Eye (tissue), 1 donor: ENCODE measurements at places on chromosomes 3 and 15.

DNA sequence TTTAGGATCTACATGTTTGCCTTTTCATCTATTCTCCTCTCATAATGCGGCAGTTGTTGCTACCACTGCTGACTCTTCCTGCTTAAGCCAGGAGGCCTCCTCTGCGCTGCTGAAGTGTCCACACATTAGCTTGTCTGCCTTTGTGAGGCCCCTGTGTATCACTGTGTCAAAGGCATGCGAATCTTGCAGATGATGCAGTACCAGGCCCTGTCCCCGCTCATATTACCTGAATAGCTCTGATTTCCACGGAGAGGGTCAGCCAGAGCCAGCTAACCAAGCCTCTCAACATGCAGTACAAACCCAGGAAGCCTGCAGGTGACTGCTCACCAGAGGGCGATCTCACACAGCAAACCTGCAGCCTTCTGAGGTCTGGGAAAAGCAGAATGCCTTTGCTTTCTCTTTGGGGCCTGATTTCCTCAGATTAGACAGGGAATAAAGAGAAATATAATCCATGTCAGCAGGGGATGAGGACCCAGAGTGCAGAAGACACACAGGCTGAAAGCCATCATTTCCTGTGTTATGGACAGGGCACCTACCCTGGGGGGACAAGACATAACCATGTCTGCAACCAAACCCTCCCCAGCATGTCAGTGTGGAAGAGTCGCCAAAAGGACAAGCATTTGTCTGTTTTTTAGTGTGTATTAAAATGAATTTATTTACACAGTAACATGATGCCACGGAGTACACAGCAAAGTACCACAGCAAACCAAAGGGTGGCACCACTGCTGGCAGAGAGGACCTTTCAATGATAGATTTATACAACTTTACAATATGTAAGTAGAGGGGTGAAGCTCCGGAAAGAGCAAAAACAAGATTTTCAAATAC, 36.8 kb upstream of the TSPAN3 start:
- DNase-seq: peak; percentile 87

GRCh38 chr15:92840149-92840548, 60.0 kb upstream of the CHD2 start:
- DNase-seq: no peak

- no peak for DNase-seq
Observed at GRCh38 chr3:37984051-37984450, 6.5 kb upstream of the VILL start.

DNA sequence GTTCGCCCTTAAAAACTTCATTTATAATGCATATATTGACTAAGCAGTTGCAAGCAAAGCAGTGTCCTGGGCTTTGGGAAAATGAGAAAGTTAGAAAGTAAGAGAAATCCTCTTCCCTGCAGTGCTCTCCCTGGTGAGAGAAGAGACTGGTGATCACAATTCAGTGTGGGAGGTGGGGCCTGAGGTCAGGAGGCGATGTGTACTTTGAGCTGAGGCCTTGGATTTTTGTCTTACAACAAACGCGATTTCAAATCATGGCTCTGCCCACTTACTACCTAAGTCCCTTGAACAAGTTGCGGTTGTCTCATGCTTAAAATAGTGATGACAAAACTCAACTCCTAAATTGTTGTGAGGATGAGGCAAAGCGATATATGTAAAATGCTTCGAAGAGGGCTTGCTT, 316.3 kb upstream of the NECTIN3 start:
- no peak for DNase-seq

DNA sequence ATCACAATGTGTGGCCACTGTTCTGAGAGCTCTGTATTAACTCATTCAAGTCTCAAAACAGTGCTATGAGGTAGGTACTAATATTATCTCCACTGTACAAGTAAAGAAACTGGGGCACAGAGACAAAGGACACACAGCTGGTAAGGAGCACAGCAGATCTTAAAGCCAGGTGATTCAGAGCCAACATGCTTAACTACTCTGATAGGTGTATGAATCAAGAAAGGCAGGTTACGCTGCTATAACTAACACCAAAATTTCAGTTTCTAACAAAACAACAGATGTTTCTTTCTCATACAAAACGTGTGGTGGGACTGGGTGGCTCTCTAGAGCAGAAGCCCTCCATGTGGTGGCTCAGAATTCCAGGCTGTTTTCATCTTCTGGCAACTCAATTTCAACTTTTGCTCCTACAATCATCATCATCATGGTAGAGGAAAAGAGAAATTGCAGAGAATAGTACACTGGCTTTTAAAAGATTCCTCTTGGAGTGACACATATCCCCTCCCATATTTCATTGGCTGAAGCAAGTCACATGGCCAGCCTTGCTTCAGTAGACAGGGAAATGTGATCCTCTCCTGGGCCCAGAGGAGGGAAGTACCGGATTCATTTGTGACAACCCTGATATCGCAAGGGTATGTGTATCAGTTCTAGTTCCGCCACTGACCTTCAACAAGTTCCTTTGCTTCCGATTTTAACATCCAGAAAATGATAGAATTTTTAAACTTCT, 126.2 kb upstream of the PTX3 start:
- DNase-seq: no peak

- DNase-seq: no peak
Observed at GRCh38 chr15:63372753-63373152, 8.9 kb downstream of the CA12 start.

DNA sequence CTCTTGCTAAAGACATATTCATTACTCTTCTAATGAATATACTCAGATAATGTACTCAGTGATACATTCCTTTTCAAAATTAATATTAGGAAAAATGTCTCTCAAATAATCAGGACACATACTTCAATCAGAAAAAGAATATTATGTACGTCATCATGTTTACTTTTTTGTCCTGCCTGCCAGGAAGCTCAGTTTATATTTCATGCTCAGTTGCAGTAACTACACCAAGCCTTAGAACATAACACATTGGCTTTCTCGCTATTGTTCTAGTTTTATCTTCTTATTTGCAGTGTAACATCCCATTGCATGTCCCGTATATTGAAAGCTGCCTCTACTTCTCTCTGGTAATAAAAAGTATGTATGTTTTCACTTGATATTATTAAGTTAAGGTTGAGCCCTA, 181.5 kb upstream of the LPP start:
- DNase-seq: no peak

DNA sequence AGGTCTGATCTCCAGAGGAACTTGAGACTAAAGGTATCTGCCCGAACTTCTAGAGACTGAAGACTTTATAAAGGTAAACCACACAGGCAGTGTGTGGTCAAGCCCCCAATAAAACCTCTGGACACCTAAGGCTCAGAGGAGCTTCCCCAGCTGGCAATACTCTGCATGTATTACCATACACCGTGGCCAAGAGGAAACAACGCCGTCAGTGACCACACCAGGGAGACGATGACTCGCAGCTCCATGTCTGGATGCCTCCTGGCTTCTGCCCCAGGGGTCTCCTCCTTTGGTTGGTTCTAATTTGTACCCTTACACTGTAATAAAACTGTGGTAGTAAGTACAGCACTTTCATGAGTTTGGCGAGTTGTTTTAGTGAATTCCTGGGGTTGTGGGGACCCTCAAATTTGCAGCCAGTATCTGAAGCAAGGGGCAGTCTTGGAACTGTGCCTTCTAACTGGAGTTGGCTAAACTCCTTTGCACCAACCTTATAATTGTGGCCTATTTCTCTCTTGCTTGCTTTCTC, 32.1 kb upstream of the BCL2L10 start:
- DNase-seq: no peak

DNA sequence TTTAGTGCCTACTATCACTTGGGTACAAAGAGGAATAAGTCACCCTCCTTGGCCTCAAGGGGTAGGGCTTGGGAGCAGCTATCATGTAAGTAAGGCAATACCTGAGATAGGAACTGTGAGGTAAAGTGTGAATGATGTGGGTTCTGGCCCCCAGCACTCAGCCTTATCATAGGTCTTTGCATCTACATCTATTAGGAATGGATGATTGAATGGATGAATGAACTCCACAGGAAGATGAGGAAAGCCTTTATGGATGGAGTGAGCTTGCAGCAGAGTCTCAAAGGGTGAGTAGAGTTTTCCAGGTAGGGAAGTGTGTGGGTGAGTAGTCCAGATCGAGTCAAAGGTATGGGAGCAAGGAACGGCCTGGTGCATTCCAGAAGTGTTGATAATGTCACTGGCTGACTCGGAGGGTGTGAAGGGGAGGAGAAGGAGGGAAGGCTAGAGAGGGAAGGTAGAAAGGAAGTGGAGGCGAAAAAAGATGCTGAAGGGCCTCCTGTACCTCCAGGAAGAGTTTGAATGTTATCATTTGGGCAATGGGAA, 13.1 kb upstream of the ABHD2 start:
- no peak for DNase-seq

GRCh38 chr3:24475925-24476324, 18.7 kb downstream of the THRB start:
- DNase-seq: no peak

DNA sequence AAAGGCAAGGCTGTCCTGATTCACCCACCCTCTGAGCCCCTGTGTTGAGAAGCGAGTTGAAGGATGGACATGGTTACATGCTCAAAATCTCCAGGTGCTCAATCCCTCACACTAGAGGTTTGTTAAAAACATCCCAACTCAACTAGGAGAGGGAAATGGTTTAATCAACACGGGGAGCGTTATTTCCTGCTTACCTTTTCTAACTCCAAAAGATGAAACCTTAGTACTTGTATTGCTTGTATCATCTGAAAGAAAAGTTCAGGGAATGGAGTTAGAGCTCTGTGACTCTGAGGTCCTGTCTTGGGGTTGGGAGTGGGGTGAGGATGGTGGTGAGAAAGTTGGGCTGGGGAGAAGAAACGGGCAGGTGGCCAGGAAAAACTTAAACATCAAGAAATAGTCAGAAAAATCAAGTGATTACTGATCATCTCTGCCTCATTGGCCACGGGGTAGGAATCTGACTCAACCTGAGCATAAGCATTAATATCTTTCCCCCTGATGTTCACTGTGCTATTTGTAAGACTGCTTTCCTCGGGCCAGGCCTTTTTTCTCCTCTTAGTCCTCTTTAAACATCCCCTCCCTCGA, 5.9 kb downstream of the MEIS2 start:
- DNase-seq: no peak
